ENCODE measurements at places on chromosomes 11 and 22. TPM values are rescaled to one million over a fixed set of nuclear protein-coding genes. Genes with fewer than 3 reads are reported as not detected.

GRCh38 chr22:22691716-22692701 is 47.6 kb downstream of the GGTLC2 start:
- DNase-seq: no peak

GRCh38 chr11:14451825-14452224 is 47.8 kb downstream of the COPB1 start:
- DNase-seq: no peak

GRCh38 chr11:5521540-5521939 is 5.0 kb upstream of the UBQLNL start:
- no peak for DNase-seq

DNA sequence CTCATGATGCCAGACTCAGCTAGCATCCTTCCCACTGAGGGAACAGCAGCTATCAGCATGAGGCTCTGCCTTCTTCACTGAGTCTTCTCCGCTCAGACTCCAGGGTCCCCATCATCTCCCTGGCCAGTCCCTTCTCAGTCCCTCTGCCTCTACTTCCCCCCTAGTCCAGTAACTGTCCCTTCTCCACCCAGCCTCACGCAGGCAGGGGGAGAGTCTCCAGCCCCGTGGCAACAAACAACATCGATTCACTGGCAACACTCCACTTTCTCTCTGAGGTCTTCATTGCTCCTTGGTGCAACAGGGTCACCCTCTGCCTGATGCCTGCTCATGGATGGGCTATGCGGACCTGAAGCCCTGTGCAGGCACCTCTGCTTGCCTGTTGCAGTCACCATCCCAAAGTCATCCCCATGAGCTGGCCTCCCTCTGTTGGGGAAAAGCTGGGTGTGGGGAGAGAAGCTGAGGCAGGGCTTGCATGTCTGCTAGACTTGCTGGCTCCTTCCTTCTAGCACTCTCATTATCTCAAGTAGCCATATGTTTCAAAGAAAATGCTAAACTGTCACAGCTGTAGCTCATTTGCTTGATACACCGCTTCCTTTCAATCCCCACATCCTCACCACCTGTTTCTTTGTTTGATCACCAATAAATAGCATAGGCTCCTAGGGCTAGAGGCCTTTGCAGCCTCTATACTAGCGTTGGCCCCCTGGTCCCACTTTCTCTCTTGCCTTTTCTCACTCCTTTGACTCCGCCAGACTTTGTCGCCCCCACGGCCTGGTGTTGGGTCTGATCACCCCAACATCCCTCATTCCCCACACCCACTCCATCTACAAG is 4.3 kb upstream of the BCR start:
- no peak for DNase-seq

DNA sequence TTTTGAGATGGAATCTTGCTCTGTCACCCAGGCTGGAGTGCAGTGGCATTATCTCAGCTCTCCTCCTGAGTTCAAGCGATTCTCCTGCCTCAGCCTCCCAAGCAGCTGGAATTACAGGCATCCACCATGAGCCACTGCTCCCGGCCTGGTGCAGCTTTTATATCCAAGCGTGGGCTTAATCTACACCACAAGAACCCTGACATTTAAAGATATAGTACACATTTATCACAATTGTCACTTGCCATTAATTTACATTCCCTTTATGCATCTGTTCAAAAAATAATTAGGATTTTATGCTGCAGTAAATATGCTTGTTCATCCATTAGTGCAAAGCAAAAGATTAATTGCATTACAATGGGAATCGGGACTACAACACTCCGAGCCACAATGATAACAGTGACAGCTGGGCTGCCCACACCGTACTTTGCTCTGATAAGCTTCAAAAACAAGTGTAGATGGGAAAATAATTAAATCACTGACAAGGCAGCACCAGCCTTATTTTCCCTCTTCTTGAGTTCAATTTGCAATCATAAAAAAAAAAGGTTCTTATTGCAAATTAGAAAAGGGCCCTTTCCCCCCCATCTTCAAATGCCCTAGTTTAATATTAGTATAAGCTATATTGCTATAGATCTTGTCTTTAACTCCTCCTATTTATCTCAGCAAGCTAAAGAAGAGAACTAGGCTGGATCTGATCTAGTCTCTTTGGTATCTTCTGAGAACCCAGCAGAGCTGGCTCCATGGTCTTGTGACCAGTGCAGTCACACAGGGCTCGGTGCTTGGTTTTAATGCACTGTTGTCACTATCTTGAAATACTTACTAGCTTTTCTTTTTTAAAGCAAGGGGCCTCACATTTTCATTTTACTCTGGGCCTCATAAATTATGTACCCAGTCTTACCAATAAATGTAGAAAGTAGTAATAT is 206.2 kb upstream of the LRRC4C start:
- DNase-seq: no peak

GRCh38 chr11:10911907-10912306 is 54.1 kb upstream of the ZBED5 start:
- DNase-seq: no peak

Gene GGTLC2
- not detected for total RNA-seq

DNA sequence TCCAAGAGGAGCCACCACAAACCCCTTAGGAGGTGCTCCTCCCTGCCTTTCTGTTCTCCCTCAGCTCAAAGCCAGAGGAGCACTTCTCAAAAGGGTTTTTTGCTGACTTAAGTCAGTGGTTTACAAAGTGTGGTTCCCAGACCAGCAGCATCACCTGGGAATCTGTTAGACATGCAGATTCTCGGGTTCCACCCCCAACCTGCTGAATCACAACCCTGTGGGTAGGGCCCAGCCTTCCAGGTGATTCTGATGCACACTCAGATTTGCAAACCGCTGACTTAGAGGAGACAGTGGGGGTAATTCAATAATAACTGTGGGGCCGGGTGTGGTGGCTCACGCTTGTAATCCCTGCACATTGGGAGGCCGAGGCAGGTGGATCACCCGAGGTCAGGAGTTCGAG is 22.8 kb downstream of the CREB3L1 start:
- DNase-seq: no peak

GRCh38 chr11:31958076-31958735 is 132.7 kb upstream of the RCN1 start:
- peak; percentile 55 for DNase-seq

GRCh38 chr11:96899971-96900370 is 510.2 kb downstream of the JRKL start:
- no peak for DNase-seq

Gene OR52A1
- not detected for total RNA-seq

DNA sequence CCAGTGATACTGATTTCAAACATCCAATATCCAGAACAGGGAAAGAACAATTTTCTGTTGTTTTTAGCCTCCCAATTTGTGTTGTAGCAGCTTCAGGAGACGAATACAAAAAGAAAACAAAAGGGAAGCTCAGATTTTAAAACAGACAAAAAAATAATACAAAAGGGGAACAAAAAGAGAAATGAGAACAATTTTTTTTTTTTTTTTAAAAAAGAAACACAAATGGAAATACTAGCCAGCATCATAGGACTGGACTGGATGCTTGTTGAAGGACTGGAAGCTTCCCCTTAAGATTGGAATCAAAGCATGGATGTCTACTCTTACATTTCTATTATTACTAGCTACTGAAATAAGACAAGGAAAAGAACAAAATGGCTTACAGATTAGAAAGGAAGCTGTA is 46.5 kb upstream of the SORL1 start:
- no peak for DNase-seq

Gene PNPLA3
- 0.17 TPM for total RNA-seq

GRCh38 chr11:131027491-131027890 is 111.2 kb upstream of the SNX19 start:
- DNase-seq: no peak

DNA sequence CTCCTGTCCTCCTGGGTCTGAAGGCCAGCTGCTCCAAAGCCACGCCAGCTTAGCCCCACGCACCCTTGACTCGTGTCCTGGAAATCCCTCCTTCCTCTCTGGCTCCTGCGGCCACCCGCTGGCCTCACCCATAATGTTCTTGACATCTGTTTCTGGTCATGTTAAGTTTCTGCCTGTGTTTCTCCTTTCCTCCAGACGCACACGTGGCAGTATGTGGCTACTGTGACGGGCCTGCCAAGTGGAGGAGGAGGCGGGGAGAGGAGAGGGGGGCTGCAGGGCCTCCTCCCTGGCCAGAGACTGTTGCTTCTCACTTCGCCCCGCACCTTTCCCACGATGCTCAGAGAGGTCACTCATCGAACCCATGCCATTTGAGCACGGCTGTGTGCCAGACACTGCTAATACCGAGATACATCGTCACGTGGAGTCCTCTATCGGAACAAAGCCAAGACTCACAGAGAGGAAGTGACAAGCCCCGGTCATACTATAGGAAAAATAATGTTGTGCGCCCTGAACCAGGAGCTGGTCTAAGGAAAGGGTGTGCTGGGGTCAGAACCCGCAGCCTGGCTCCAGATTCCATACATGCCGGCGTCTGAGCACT is 11.5 kb downstream of the C1QTNF6 start:
- peak; percentile 52 for DNase-seq

Gene OLFML1
- total RNA-seq: 0.66 TPM

GRCh38 chr11:72897506-72897905 is 83.3 kb downstream of the ATG16L2 start:
- DNase-seq: no peak

- DNase-seq: no peak
These were observed 813.1 kb upstream of the CCDC179 start for GRCh38 chr11:23673366-23673765.

Gene POTEH
- not detected for total RNA-seq

DNA sequence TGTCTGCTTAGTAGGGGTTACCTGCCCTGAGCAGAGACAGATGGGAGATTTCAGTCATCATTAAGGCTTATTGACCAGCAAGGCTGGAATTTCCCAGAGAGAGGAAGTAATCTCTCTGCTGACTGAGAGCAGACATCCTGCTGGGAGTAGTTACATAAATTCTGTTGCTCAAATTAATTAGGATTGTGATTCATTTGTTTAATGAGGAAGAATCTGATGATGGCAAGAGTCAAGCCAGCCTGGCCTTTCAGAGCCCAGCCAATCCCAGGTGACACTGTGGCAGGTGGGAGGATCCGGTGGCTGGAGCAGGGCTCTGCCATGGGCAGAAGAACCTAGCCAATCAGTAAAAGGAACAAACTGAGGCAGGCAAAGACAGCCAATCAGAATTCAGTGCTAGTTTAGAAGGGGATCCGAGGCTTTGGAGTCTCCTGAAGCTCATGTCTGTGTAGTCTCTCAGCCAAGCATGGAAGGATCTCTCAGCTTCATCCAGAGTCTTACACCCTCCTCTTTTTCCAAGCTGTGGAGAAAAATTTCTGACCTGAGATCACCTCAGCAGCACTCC is 61.2 kb upstream of the CHST1 start:
- no peak for DNase-seq

DNA sequence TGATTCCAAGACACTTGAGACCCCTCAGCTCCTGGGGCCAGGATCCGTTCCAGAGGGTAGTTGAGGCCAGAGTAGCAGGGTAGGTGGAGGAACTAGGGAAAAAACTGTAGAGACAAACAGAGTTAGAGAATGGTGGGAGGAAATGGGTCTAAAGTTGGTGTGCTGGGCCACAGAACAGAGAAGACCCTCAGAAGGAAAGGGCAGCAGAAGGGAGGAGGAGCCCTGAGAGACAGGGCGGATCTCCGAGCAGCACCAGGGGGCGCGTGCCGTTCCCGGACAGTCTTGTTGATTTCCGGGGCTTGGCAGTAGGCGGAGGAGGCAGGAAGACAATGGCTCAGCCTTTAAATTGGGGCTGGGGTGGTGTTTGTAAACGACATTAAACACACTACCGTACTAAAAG is 2.4 kb upstream of the CECR2 start:
- DNase-seq: no peak

DNA sequence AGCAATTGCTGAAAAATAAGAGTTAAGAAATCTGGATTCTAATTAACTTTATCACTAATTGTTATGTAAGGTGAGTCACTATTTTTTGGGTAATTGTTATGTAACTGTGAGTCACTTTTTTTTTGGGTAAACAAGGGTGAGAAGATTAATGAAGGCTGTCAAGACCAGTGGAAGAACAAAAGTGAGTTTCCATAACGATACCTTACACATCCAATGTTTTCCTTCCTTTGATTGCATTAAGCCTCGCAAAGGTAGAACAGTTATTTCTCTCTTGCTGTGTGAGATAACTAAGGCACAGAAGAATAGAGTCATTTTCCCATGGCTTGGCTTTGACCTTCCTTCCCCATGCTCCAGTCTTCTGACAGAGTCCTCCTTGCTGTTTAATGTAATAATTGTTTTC is 374.7 kb downstream of the DDX10 start:
- DNase-seq: no peak

DNA sequence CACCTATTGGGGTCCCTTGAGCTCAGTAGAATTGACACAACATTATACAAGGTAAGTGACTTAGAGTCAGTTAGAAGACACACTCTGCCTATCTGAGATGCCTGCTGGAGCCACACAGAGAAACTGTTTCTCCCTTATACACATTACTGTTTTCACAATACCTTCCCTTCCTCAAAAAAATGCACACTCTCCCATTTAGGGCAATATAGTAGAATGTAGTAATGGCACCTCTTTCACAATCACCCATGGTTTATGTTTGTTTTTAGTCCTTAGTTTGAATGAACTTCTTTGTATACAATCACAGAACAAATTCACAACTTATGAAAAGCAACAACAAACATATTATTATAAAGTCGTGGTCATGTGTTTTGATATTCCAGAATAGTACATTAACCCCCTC is 14.3 kb downstream of the OR52H1 start:
- no peak for DNase-seq

Gene ANO1
- total RNA-seq: 1.8 TPM

GRCh38 chr11:79663017-79663416 is 222.2 kb upstream of the TENM4 start:
- no peak for DNase-seq

Gene TRIM6
- 1.7 TPM for total RNA-seq

DNA sequence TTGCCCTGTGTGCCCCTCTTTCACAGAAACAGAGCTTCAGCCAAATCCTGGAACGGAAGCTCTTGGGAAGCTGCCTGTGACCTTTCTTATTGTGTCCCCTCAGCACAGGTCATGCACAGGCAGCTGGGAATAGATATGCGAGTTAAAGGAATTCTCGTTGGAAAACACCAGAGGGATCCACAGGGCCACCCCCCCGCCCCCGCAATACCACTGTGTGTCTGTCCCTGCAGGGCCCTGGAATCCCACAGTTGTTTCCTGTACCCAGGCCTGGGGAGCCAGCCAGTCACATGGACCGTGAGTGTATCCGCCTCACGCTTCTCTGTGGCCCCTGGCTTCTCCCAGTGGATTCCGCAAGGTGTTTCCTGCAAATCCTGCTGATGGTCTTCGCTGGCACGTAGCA is 29.0 kb downstream of the TIMP3 start:
- no peak for DNase-seq

GRCh38 chr11:64084146-64084950 is 48.6 kb downstream of the FLRT1 start:
- no peak for DNase-seq
